ENCODE measurements at places on chromosomes 3 and 15.

DNA sequence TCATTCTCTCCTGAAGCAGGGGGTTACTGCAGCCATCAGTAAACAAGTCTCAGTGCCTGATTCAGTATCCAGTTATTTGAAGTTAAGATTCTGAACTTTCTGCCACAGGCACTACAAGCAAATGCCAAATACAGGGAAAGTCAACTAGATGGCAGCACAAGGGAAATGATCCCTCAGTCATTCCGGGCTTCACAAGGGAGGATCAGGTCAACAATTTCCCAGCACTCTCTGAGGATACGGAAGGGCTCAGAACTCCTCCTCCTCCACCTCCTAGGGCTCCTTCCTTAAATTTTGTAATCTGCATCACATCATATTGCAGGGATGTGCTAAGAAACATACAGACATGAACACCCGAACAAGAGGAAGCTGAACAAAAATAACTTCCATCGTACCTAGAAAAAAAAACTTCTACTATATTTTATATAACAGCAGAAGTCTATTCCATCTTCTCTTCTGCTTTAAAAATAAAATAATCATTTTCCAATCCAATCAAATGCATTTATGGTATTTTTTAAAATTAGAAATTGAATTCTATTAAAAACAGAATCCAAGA lies 187.1 kb downstream of the FMN1 start:
- DNase-seq: peak; percentile 83

- no peak for DNase-seq
Observed at GRCh38 chr3:143016321-143016972, 15.1 kb downstream of the U2SURP start.

DNA sequence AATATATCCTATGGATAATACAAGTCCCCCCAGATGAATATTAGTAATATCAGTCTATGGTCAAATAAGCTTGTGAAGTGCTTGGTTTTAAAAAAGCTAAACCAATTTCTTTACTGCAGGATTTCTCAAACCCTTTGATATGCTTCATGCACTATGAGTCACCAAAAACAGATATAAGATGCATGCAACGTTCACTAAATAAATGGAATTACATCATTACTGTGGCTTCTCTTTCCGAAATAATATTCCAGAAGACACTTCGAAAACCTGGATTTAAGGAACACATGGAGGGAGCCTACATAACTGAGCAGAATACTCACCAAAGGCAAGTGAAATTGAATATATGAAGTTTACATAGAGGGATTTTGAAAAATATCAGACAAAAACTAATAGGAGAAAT lies 126.3 kb upstream of the ABI3BP start:
- DNase-seq: peak; percentile 47

GRCh38 chr15:47409038-47409437 lies 308.3 kb upstream of the SEMA6D start:
- DNase-seq: no peak

- no peak for DNase-seq
Observed at GRCh38 chr15:46442901-46443590, 808.2 kb downstream of the SQOR start.

GRCh38 chr15:96367311-96368200 lies 37.1 kb downstream of the NR2F2 start:
- no peak for DNase-seq

- no peak for DNase-seq
Observed at GRCh38 chr15:60070838-60071493, 66.9 kb downstream of the FOXB1 start.

DNA sequence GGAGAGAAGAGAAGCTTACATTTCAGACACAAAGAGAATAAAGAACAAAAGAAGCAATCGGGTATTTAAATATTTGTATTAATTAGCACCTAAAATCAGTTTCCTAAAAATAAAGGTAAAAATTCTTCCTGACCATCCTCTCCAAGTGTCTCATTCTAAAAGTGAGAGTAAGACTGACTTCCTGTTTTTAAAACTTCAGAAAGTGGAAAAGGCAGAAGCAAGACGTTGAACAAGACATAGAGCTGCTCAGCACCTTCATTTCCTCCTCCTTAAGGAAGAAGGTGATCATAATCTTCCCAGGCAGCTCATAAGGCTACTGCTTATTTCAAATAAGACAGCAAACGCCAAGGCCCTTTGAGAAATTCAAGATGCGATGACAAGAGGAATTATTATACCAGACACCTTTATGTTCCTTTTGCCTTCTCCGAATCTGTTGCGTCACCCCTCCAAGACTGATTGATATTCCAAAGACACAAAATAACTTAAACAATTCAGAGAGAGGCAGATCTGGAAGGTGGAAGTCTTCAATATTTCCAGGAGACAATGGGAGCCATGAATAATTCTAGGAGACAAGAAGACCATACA lies 238.8 kb upstream of the TLE3 start:
- DNase-seq: no peak

GRCh38 chr3:9653565-9654248 lies 4.4 kb downstream of the MTMR14 start:
- no peak for DNase-seq

GRCh38 chr15:70633991-70634390 lies 129.4 kb downstream of the UACA start:
- DNase-seq: no peak

GRCh38 chr15:60585743-60586708 lies 107.1 kb upstream of the ICE2 start:
- DNase-seq: peak; percentile 79

DNA sequence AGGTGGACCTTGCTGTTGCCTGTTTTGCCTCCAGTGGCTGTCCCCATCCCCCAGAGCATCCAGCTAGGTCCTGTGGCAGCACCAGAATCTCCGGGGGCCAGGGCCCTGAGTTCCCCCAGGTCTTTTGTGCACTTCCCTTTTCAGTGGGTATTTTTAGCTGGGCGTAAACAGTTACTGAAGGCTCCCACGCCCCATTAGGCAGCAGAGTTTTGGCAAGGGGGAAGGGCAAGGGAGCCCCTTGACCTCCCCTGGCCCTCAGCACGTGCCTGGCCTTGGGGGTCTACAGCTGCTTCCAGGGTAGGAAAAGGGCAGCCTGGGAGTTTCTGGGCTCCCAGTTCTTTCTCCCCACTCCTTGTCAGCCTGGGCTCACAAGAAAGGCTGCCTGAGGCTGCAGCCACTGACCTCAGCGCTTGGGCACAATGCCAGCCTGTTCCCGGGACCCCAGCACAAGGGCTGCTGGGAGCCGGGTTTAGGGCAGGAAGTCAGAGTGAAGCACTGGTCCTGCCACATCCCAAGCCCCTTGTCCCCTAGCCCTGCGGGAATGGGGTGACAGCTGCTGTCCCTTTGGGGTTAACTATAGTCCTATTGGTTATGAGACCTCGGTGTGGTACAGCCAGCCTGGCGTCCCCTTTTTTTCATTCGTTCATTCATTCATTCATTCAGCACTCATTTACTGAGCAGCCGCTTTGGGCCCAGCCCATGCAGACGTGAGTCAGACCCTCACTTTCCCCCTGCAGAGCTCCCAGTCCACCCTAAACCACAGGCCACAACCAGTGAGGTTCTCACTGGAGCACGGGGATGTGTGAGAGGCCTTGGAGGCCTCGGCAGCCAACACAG lies 8.4 kb downstream of the CSK start:
- peak; percentile 89 for DNase-seq

GRCh38 chr15:91864664-91865063 lies 11.2 kb downstream of the SLCO3A1 start:
- no peak for DNase-seq

DNA sequence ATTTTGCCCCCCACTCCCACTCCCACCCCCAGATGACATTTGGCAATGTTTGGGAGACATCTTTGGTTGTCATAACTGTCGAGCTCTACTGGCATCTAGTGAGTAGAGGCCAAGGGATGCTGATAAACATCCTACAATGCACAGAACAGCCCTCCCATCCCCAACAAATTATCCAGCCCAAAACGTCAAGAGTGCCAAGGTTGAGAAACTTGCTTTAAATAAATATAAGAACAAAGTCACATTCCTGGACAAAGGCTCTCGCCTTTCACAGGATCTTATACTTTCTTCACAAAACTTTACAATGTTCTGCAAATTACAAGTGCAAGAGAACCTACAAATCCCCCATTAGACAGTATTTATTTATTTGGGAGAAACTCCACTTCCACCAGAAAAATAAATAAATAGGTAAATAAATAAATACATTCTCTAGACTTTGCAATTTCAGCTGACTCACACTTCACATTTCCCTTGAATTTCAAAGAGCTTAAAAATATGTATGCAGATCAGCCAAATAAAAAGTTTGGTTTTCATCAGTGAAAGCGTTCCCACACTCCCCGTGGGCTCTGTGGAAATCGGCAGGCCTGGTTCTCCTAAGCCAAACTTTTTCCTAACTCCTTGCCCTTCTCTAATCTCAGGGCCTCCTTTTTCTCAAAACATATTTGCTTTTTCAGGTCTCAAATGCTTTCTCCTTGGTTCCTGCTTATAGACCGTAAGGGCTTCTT lies 12.7 kb upstream of the CPA3 start:
- DNase-seq: no peak

- no peak for DNase-seq
Observed at GRCh38 chr3:119598410-119599098, 869 bp downstream of the PLA1A start.

DNA sequence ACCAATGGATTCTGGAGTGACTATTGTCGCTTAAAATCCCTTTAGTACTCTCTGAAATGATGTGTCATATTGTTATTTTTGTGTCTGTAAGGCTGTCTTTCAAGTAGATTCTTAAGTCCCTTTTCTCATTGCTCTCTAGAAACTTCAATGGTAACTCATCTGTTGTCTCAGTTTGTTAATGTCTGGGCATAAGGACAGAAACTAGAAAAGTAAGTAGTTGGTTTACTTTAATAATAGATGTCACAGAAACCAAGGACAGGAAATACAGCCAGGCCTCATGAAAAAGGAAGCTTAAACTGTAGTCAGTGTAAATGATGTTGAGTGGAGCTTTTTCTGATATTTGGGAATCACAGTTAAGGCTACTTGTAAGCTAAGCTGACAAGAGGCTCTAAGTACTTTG lies 730.2 kb upstream of the DPPA4 start:
- no peak for DNase-seq

DNA sequence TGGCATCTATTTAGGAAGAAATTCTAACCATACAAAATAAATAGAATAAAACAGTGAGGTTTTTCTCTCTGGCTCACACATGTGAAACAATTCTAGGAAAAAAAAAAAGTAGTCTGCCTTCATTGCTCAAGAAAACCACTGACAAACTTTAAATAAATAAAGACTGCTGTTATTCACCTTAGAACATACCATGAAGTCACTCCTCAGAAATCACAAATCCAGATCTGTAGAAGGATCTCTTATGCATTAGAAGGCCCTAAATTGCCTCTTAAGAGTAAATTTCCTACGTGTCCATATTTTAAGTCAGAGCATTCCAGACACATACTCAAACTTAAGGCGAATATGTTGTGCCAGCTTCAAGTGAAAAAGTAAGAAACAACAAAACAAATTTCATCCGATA lies 217.3 kb downstream of the ZIC4 start:
- DNase-seq: no peak

- no peak for DNase-seq
Observed at GRCh38 chr15:46461416-46461815, 826.6 kb downstream of the SQOR start.

DNA sequence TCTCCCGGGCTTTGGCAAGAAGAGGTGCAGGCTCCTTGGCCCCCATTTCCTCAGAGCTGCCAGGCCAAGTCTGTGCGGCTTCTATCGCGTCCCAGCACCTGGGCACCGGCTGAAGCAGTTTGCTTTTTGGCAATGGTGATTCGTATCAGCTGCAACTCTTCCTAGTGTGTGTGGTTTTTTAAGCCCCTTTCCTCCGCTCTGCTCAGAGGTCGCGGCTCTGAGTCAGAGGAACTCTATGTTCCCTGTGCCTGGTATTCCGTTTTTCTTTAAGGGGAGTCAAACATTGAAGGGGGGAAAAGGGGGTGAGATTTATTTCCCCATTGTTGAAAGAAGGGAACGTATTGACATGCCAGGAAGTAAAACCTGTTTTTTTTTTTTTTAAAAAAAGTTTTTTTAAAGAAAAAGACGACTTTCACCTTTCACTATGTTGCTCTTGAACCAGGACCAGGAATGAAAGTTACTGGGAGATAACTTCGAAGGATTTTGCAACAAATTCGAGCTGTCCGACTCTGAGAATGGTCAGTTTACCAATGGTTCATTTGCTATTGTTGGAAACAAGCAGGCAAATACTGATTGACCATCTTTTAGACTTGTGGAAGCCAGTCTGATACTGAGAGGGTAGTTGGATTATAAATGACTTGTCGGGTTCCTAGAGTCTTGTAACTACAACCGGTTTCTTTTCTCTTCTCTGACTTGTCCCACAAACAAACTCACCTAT lies 1.1 kb downstream of the ARMC8 start:
- DNase-seq: no peak

- DNase-seq: peak; percentile 10
Observed at GRCh38 chr3:131796558-131797198, 238.1 kb downstream of the CPNE4 start.

Measured in myocyte (in vitro differentiated cells).